A375 (cell line): ENCODE measurements at places on chromosomes 3 and 15. TPM values are rescaled to one million over a fixed set of nuclear protein-coding genes. Genes with fewer than 3 reads are reported as not detected.

The PPP1R14D gene
- total RNA-seq: not detected in 2 replicates

The LEKR1 gene
- 0.80 and 1.2 TPM in 2 replicates for total RNA-seq

The BRK1 gene
- 60.2 and 60.5 TPM in 2 replicates for total RNA-seq

The ADCY5 gene
- 0.04 TPM in 1 of 2 replicates, not detected in the other for total RNA-seq

The CCR3 gene
- not detected in 2 replicates for total RNA-seq

The RLBP1 gene
- 3.7 and 5.3 TPM in 2 replicates for total RNA-seq

The UACA gene
- 20.6 and 28.6 TPM in 2 replicates for total RNA-seq

The ACKR2 gene
- not detected in 2 replicates for total RNA-seq

The HIGD2B gene
- total RNA-seq: 0.11 TPM in 1 of 2 replicates, not detected in the other

The RPL39L gene
- total RNA-seq: 57.7 and 58.9 TPM in 2 replicates

The GPR149 gene
- total RNA-seq: not detected in 2 replicates

The CCR9 gene
- total RNA-seq: not detected in 2 replicates

The MAGEL2 gene
- total RNA-seq: 0.08 and 0.15 TPM in 2 replicates

The ABHD17C gene
- total RNA-seq: 18.9 and 29.1 TPM in 2 replicates

The LSAMP gene
- 2.4 and 3.0 TPM in 2 replicates for total RNA-seq

The NRROS gene
- total RNA-seq: 1.3 and 1.4 TPM in 2 replicates

The UROC1 gene
- total RNA-seq: not detected in 2 replicates

The SI gene
- not detected in 2 replicates for total RNA-seq

The SIN3A gene
- total RNA-seq: 31.0 and 40.1 TPM in 2 replicates

The DUOXA1 gene
- total RNA-seq: not detected in 2 replicates

The GOLGA6L7 gene
- total RNA-seq: not detected in 2 replicates

The CELSR3 gene
- 7.3 and 7.9 TPM in 2 replicates for total RNA-seq

The SPESP1 gene
- total RNA-seq: 16.2 and 20.4 TPM in 2 replicates

The PP2D1 gene
- not detected in 2 replicates for total RNA-seq

The FANCD2OS gene
- not detected in 2 replicates for total RNA-seq

The GOLGA8T gene
- not detected in 2 replicates for total RNA-seq

The DUOXA2 gene
- not detected in 2 replicates for total RNA-seq

The PARP15 gene
- total RNA-seq: not detected in 2 replicates

The ZBBX gene
- total RNA-seq: 0.27 and 0.34 TPM in 2 replicates

The CCPG1 gene
- total RNA-seq: 38.2 and 50.6 TPM in 2 replicates

The CORO2B gene
- total RNA-seq: 9.2 and 10.9 TPM in 2 replicates

The C3orf20 gene
- not detected in 2 replicates for total RNA-seq

The CMTM8 gene
- total RNA-seq: 2.4 and 2.7 TPM in 2 replicates

The ZDHHC23 gene
- 3.3 and 3.4 TPM in 2 replicates for total RNA-seq

The HTR3E gene
- not detected in 2 replicates for total RNA-seq

The GPD1L gene
- 14.9 and 18.9 TPM in 2 replicates for total RNA-seq

The NME9 gene
- 0.19 TPM in 1 of 2 replicates, not detected in the other for total RNA-seq

The MEX3B gene
- total RNA-seq: 1.3 and 1.8 TPM in 2 replicates

The THBS1 gene
- total RNA-seq: 499 and 561 TPM in 2 replicates

The MUSTN1 gene
- not detected in 2 replicates for total RNA-seq

The BBS4 gene
- 24.6 and 24.8 TPM in 2 replicates for total RNA-seq

The PGBD4 gene
- 2.3 TPM in 2 replicates for total RNA-seq

The SPTSSB gene
- not detected in 2 replicates for total RNA-seq

The NFKBIZ gene
- total RNA-seq: 52.5 and 54.5 TPM in 2 replicates
